SK-N-SH (cell line): ENCODE measurements at places on chromosomes 13 and 19.
A peak's percentile ranks its signal among the peaks of the same experiment; 100 is the strongest.

DNA sequence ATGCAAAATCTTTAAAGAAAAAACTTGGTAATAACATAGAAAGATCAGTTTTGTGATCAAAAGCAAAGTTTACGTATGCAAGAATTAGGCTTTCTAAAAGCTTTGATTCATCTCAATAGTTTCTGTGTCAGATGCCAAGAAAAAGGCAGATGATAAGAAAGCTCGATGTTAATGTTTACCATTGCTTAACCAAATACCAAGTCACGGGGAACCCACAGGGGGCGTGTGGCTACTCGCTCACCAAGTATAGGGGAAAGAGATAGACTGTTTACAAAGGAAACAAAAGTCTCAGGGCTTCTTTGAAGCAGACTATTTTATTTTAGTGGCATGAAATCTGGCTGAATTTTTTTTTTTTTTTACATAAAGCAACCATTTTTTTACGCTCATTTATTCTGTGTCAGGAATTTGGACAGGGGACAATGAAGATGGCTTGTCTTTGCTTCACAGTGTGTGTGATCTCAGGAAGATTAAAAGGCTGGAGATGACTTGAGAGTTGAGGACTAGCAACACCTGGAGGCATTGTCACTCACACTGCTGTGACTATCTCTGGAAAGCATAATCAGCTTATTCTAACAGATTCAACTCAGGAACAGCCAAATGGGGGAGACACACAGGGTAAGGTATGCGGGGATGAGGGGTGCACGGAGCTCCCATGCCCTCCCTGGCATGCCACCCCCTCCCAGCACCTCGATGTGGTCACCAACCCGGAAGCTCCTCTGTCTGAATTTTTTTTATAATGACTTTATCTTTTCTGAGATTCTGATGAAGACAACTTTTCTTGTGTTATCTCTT lies 24.9 kb downstream of the RCBTB1 start:
- no peak for DNase-seq

- DNase-seq: no peak
Measured at GRCh38 chr19:10863107-10863717, 8.1 kb upstream of the CARM1 start.

- no peak for DNase-seq
Measured at GRCh38 chr19:51654783-51655182, 8.2 kb upstream of the SIGLEC14 start.

DNA sequence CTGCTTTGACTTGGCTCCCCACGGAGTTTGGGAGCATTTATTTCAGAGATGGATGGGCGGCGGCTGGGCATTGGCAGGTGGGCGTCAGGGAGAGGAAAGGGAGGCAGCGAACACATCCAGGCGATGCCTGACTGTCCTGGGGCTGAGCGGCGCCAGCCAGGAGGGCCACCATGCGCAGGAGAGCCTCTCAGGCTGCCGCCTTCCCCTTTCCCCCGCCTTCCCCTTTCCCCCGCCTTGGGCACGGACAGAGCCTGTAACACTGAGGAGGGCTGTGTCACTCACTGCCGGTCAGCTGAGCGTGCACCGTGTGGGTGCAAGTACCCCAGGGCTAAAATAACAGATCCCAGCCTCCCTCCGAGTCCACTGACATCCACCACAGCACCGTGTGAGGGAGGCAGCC lies 11.4 kb downstream of the MCF2L start:
- DNase-seq: peak; percentile 85

DNA sequence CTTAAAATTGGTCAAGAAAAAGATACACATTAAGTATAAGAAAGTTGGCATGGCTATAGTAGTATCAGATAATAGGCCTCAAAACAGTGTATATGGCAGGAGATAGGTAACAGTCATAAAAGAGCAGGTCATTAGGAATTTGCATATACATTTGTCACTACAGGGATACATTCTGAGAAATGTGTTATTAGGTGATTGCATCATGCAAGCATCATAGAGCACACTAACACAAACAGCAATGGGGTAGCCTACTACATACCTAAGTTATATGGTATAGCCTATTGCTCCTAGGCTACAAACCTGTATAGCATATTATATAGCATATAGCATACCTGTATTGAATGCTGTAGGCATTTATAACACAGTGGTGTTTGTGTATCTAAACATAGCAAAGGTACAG lies 6.2 kb upstream of the ZNF529 start:
- DNase-seq: no peak

- peak; percentile 84 for DNase-seq
Measured at GRCh38 chr13:74134777-74135325, 647 bp upstream of the KLF12 start.

GRCh38 chr13:46803586-46803985 lies 6.6 kb upstream of the ESD start:
- no peak for DNase-seq

- DNase-seq: no peak
Measured at GRCh38 chr13:37375724-37376123, 222.8 kb downstream of the POSTN start.
